SJCRH30 (cell line): ENCODE measurements at places on chromosomes 5 and 9. TPM values are rescaled to one million over a fixed set of nuclear protein-coding genes. Genes with fewer than 3 reads are reported as not detected.

DNA sequence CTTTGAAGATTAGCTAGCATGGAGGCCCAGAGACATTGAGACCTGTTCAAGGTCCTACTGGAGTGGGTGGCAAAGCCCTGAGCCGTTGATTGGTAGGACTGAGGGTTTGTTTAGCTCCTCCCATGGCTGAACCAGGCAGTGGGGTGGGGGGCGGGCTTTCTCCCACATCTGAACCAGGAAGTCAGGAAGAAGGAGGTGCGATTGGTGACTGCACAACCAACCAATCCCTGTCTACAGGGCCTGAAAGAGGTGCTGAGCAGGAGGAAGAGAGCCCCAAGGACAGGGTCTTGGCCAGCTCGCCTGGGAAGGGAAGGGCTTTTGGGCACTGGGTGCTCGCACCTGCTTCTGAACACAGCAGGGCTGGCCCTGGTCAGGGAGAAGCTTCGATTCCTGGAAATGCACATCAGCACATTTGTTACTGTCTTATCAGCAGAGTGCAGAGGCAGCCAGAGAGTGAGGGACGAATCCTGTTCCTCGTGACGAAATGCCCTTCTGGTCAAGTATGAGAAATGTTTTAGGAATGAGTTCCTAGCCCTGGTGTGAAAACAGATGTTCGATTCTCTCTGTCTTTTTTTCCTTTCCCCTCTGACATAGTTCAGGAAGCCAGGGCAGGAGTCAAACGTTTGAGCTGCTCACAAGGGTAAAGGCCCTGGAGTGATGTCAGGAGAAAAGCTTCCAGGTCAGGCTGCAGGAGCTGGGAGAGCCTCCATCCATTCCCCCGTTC lies 294.8 kb upstream of the KLF4 start:
- peak; percentile 84 for DNase-seq

- DNase-seq = peak; percentile 31
Measured at GRCh38 chr9:34190996-34191892, 12.4 kb downstream of the UBAP1 start.

GRCh38 chr9:33165263-33166151 lies 1.6 kb downstream of the B4GALT1 start:
- DNase-seq = no peak

GRCh38 chr9:99868845-99869244 lies 37.6 kb upstream of the STX17 start:
- no peak for DNase-seq

Gene ZFP2
- 0.23 and 0.28 TPM in 2 replicates for total RNA-seq

Gene ATP10B
- total RNA-seq = not detected in 2 replicates

DNA sequence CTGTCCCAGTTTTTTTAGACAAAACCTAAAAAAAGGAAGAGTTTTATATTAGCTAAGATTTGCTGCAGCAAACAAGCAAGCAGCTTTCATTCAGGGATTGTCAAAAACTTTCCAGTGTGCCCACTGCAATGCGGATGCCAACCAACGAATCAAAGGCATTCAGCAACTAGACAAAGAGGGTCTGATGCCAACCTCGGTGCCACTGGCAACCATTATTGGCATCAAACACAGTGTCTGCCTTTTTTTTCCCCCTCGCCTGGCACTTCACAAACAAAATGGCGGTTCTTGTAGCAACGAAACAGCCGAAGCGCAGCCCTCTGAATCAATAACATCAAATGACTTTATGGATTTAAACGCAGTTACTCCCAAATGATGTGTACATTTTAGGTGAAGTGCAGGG lies 10.4 kb downstream of the NFIB start:
- DNase-seq = no peak

- DNase-seq = no peak
Measured at GRCh38 chr5:8934455-8934854, 611.4 kb downstream of the SEMA5A start.
